ENCODE measurements at places on chromosomes 11 and 22. TPM values are rescaled to one million over a fixed set of nuclear protein-coding genes. Genes with fewer than 3 reads are reported as not detected.

GRCh38 chr11:19472679-19473078, 231.9 kb upstream of the E2F8 start:
- DNase-seq, result no peak
- peaks cover 5% of the 10 kb centered on the region for H3K27me3 ChIP-seq
- H3K27ac ChIP-seq, result no peak overlapping the region
- H3K4me1 ChIP-seq, result no peaks in the 10 kb centered on the region

- no peak overlapping the region for H3K27ac ChIP-seq
- no peaks in the 10 kb centered on the region for H3K27me3 ChIP-seq
- peak; percentile 24 for DNase-seq
- no peak overlapping the region for H3K4me3 ChIP-seq
Measured at GRCh38 chr11:86558207-86558606, 114.2 kb downstream of the ME3 start.

- DNase-seq, result no peak
- no peaks in the 10 kb centered on the region for H3K27me3 ChIP-seq
- no peak overlapping the region for H3K4me3 ChIP-seq
Measured at GRCh38 chr11:79686703-79687419, 246.0 kb upstream of the TENM4 start.

Gene TECTA
- 0.30 TPM for polyA plus RNA-seq

Gene CDC42BPG
- 0.03 TPM for polyA plus RNA-seq

Data from fibroblast of lung (primary cell).